Stimulated activated CD8-positive, alpha-beta memory T cell treated with anti-CD3 and anti-CD28 coated beads, Interleukin-7, amount 100 ng/mL, for 24 hours (primary cell): ENCODE measurements at places on chromosomes 5 and 9.

DNA sequence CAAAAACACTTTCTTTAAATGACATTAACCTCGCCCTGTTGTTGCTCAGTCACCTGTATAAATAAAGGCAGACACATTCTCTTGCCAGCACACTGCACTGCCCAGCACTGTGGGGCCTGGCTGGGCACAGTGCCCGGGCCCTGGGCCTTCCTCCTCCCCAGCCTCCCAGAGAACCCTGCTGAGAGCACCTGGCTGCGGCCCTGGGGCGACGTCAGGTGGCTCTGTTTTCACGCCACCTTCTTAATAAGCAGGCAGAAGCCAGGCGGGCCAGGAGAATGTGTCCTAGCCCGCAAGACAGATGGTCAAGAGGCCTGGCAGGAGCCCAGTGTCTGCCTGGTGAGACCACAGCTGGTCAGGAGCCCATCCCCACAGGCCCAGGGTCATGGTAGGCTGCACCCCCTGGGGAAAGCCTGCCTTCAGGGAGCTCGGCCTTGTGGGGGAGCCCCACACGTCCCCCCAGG is 8.2 kb upstream of the AGPAT2 start:
- no peak for DNase-seq

DNA sequence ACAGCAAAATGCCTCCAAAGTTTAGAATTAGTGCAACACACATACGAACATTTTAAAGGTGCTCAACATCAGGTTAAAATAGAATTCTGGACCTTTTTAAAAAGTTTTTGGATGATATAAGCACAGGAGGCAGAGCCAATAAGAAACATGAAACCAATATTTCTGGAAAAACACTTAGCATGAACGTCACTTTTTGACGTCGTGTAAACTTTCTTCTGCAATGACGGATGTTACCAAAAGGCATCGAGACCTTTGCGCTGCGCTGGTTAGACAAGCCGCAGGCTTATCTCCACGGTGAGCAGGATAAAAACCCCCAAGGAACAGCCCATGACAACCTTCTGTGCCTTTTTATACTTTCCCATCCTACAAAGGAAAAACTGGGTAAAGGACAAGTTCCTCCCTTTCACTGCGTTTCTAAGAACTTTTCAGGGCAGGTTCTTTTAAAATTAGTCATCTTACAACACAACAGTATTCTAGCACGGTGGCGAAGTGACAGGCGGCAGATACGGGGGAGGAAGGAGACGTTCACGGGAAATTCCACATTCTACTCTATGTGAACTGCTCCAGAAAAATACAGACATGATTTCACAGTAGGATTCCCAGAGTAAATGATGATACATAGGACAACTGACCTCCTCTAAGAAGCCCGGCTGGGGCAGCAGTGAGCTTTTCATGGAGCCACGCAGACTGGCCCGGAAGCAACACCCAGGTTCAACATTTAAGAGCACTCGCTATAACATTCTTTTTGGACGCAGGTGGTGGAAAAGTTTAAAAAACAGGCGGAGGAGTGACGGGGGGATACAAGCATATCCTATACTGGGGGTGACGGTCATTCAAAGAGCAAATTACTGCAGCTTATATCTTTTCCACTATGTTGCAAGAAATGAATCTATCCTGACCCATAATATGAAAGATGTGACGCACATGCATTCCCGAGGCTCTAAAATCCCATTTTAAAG is 52.4 kb downstream of the USP20 start:
- no peak for DNase-seq

DNA sequence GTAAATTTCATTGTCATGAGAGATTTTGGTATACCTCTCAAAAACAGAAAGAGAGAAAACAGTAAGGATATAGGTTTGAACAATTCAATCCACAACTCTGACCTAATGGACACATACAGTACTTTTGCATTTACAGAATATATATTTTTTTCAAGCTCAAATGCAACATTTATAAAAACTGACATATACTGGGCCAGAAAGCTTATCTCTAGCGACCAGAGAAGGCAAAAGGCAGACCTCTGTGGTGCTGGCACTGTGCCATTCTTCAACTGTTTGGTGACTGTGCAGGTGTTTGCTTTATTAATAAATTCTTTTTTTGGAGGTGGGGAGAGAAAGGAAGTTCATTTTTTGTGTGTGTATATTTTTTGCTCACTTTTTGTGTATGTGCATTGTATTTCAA is 6.0 kb upstream of the PLAC8L1 start:
- DNase-seq, result no peak

- DNase-seq, result no peak
Observed at GRCh38 chr9:115615821-115616665, 498.1 kb upstream of the TNC start.

- no peak for DNase-seq
Observed at GRCh38 chr5:36135988-36136387, 15.7 kb downstream of the LMBRD2 start.

GRCh38 chr9:117000196-117000723 is 313.2 kb downstream of the TRIM32 start:
- no peak for DNase-seq

- no peak for DNase-seq
Observed at GRCh38 chr9:125674981-125675973, 31.7 kb downstream of the MAPKAP1 start.

- DNase-seq, result no peak
Observed at GRCh38 chr9:114953046-114953445, 22.7 kb upstream of the TNFSF8 start.
